ENCODE measurements at places on chromosomes 4 and X.
A peak's percentile ranks its signal among the peaks of the same experiment; 100 is the strongest.

DNA sequence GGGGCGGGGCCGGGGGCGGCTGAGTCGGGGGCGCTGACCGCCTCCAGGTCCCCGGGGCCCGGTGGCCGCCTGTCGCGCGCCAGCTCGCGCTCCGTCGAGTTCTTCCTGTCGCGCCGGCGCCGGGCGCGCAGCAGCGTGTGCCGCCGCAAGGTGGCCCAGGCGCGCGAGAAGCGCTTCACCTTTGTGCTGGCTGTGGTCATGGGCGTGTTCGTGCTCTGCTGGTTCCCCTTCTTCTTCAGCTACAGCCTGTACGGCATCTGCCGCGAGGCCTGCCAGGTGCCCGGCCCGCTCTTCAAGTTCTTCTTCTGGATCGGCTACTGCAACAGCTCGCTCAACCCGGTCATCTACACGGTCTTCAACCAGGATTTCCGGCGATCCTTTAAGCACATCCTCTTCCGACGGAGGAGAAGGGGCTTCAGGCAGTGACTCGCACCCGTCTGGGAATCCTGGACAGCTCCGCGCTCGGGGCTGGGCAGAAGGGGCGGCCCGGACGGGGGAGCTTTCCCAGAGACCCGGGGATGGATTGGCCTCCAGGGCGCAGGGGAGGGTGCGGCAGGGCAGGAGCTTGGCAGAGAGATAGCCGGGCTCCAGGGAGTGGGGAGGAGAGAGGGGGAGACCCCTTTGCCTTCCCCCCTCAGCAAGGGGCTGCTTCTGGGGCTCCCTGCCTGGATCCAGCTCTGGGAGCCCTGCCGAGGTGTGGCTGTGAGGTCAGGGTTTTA lies 1.5 kb downstream of the ADRA2C start:
- DNase-seq, result peak; percentile 26

- DNase-seq, result no peak
Observed at GRCh38 chr4:56316011-56316650, 71.2 kb downstream of the AASDH start.

DNA sequence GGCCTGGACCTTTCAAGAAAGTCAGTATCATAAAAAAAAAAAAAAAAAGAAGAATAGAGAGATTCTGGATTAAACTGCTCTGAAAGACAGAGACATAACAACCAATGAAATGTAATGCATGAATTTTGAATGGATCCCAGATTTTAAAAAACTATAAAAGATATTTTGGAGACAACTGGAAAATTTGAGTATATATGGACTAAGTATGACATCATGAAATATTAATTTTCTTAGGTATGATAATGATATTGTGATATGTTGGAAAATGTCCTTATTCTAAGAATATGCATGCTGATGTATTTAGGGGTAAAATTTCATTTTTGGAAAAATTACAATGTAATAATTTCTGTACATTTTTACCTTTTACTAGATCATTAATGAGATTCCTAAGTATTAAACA lies 52.6 kb downstream of the TBC1D19 start:
- DNase-seq, result no peak

DNA sequence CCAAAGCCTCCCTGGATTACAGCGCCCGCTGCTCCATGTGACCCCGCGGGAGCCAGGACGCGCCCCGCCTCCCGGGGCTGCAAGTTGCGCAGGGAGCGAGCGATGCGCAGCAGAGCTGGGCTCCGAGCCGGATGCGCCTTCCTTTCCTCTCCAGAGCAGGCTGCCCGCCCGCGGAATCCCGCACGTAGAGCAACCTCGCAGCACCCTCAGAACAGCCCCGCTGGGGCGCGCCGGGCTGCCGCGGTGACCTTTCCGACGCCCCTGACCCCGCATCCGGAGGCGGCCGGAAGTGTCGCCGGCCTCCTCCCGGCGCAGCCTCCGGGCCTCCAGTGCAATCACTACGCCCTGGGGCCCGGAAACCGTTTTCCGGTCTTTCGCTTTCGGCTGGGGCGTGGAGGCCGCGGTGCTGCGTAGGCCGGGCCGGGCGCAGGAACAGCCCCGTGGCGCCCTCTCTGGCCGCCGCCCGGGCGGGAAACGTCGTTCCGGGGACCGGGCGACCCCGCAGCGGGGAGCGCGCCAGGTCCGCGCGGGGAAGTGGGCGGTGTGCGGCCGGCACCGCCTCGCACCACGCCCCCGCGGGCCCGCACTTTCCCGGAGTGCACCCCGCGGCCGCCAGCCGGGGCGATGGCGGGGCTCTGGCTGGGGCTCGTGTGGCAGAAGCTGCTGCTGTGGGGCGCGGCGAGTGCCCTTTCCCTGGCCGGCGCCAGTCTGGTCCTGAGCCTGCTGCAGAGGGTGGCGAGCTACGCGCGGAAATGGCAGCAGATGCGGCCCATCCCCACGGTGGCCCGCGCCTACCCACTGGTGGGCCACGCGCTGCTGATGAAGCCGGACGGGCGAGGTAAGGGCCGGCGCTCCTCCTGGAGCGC lies at the start of gene CYP4V2:
Gene CYP4V2 (plus strand): TSS at position 368 of the 866 bp plus-strand sequence. CDS start 257 bp downstream, at position 625.
- peak; percentile 62 for DNase-seq

- DNase-seq, result peak; percentile 52
Observed at GRCh38 chr4:181272422-181272821, 970.8 kb upstream of the TENM3 start.

- DNase-seq, result no peak
Observed at GRCh38 chr4:184958923-184959210, 59.4 kb upstream of the HELT start.

DNA sequence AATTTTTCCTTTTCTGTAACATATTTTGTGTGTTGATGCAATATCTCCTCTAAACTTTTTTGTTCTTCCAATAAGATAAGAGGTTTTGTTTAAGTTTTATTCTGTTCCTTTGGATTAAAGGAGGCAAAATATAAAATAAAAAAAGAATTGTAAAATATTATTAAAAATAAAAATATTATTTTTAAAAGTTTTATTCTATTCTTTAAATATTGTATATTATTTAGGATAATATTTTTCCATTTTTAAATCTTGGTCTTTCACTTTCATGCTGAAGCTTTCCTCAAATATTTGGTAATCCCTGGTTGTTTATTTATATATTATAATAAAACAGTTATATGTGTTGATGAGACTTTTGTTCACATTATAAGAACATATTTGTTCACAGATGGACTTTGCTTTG lies 187.9 kb upstream of the PDE5A start:
- no peak for DNase-seq

GRCh38 chr4:37279894-37280592 lies 35.5 kb downstream of the NWD2 start:
- DNase-seq, result no peak

GRCh38 chr4:19486400-19486799 lies 765.3 kb upstream of the SLIT2 start:
- peak; percentile 1 for DNase-seq

DNA sequence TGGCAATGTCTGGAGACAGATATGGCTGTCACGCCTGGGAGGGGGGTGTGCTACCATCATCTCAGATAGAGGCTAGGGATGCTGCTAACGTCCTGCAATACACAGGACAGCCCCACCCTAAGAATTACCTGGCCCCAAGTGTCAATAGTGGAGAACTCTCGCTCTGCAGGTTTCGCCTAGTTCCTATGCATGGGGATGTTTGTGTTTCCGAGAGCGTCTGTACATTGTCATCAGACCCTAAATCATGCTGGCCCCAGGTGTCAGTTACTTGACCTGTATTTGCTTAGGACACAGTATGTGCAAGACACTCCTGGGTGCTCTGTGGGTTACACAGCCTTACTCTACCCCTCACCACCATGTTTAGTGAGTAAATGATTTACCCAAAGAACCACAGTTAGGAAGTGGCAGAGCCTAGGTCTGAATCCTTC lies 90.8 kb downstream of the AFF1 start:
- DNase-seq, result no peak

- no peak for DNase-seq
Observed at GRCh38 chrX:74656079-74656745, 41.8 kb upstream of the RLIM start.

GRCh38 chrX:132407691-132408090 lies 81.1 kb downstream of the MBNL3 start:
- DNase-seq, result no peak

GRCh38 chr4:92305878-92306520 lies 2.2 kb downstream of the GRID2 start:
- no peak for DNase-seq

GRCh38 chrX:38891641-38892413 lies 90.6 kb downstream of the MID1IP1 start:
- peak; percentile 40 for DNase-seq

- DNase-seq, result no peak
Observed at GRCh38 chr4:88613417-88613875, 21.2 kb downstream of the HERC3 start.

Measured in muscle of back (tissue), 13 donors.